ENCODE measurements at places on chromosomes 1 and 21.

GRCh38 chr1:246213502-246213901, 293.6 kb downstream of the SMYD3 start:
- no peak for DNase-seq

DNA sequence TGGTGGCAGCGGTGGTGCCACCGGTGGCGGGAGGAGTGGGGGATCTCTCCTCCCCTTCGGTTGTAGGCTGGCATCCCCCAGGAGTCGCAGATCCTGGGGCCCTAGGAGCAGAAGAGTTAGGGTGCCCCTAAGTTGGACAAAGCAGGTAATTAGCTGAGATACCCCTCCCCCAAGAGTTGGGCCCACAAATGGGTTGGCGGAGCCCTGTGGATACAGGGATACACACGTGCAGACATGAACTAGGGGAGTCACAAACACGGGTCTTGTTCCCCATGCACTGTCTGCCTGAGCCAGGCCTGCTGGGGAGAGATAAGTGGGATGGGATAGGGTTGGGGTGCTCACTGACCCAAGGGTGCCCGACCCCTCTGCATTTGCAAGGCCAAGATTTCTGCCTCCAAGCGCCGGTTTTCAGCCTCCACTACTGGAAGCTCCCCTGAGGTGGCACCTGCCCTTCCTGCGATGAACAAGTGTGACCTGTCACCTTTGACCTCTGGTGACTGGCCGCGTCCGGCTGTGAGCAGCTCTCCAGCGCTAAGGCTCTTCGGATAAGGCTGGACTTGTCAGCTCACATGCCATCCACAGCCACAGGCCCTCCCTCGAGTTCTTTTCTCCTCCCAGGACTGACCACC, 1.8 kb downstream of the CCDC17 start:
- DNase-seq, result no peak

- no peak for DNase-seq
These were observed 548.9 kb downstream of the NUF2 start for GRCh38 chr1:163870666-163871065.

- no peak for DNase-seq
These were observed 14.7 kb downstream of the LYPLAL1 start for GRCh38 chr1:219188331-219188803.

GRCh38 chr1:197467881-197468280, 199.8 kb downstream of the CRB1 start:
- DNase-seq, result no peak

DNA sequence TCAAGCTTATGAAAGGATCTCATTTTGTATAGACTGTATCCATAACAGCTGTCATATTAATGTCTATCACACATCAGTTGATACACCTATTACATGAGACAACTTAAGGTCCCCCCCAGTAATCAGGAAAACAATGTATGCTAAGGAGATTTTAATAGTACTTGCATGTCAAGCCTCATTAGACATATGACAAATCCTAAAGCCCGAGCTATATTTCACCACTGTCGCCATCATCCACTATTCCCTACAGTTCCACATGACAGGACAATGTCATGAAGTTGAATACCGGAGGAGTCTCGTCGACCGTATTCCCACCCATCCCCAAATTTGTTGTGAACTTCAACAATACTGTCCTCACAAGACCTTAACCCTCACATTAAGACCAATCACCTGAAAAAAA, 3.4 kb downstream of the HMGN1 start:
- DNase-seq, result no peak

GRCh38 chr1:64137412-64137803, 66.0 kb upstream of the UBE2U start:
- no peak for DNase-seq

DNA sequence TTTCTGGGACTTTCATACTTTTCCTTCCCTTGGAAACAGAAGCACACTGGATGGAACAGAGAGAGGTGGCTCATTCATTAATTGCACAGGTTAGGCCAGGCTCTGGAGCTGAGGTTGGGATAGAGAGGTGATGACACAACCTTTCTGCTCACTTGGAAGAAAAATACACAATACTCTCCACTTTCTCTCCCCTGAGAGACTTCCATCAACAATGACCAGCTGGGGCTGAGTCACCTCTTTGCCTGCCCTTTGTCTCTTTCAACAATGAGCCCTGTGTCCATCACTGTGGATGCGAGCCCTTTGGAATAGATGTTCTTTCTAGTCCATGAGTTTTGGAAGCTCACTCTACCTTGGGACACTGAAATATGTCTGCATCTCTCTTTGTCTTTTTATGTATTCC, 43.1 kb downstream of the ATP2B4 start:
- DNase-seq, result no peak

DNA sequence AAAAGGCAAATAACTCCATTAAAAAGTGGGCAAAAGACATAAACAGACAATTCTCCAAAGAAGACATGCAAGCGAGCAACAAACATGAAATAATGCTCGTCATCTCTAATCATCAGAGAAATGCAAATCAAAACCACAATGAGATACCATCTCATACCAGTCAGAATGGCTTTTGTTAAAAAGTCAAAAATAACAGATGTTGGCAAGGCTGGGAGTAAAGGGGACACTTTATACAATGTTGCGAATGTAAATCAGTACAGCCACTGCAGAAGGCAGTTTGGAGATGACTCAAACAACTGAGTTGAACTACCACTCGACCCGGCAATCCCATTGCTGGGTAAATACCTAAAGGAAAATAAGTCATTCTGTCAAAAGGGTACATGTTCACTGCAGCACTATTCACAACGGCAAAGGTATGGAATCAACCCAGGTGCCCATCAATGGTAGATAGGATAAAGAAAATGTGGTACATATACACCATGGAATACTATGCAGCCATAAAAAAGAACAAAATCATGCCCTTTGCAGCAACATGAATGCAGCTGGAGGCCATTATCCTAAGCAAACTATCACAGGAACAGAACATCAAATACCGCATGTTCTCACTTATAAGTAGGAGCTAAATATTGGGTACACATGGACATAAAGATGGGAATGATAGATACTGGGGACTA, 25.9 kb downstream of the TSPAN2 start:
- no peak for DNase-seq

- DNase-seq, result no peak
These were observed 8.4 kb downstream of the GSTM3 start for GRCh38 chr1:109732390-109732881.

DNA sequence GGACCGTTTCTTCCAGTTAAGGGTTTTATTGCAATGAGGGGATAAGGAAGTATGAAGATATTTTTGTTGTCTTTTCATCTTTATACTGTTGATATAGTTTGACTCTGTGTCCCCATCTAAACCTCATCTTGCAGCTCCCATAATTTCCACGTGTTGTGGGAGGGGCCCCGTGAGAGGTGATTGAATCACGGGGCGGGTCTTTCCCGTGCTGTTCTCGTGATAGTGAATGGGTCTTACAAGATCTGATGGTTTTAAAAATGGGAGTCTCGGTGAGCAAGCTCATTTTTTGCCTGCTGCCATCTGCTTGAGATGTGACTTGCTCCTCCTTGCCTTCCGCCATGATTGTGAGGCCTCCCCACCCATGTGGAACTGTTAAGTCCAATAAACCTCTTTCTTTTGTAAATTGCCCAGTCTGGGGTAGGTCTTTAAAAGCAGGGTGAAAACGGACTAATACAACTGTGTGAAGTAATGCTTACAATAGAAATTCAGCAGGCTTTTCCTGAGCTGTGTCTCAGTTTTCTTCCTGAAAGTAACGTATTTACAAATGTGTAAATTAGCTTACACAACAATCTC, 377.3 kb downstream of the SIPA1L2 start:
- no peak for DNase-seq

DNA sequence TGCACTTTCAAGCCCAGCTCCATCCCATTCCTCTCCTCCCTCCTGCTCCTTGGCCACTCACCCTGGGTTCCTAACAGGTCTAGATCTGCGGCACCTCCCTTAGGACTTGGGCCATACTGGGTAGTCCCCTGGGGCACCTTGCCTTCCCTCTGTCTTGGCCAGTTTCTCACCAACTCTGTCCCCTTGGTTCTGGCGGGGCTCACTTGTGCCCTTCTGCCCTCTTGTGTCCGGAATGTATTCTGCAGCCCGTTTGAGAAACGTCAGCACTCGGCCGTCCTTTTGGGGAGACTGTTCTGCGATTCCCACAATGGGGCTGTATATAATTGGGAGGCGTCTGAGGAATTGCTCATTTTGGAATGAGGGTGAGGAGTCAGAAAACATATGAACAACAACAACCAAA, 162.4 kb downstream of the ZSCAN20 start:
- no peak for DNase-seq

GRCh38 chr1:225654277-225654597, 1.3 kb upstream of the ENAH start:
- no peak for DNase-seq

DNA sequence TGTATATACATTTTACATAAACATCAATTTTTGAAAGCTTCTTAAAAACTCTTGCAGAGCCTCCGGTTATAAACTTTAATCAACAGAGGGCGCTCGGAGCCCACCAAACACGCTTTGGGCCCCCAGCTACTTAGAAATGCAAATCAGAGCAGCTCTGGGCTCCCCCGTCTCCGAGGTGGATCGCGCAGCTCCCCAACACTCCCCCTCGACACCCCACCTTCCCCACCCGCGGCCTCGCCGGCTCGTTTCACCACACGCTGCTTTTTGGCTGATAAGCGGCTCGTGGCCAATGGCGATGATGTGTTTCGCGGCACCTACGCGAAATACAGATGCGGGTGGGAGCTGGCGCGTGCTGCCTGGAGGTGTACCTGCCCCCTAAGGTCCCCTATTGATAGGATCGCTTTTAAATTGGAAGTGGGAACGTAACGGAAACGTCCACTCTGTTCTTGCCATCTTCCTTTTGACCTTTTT, 1.7 kb upstream of the KIF26B start:
- DNase-seq, result no peak

DNA sequence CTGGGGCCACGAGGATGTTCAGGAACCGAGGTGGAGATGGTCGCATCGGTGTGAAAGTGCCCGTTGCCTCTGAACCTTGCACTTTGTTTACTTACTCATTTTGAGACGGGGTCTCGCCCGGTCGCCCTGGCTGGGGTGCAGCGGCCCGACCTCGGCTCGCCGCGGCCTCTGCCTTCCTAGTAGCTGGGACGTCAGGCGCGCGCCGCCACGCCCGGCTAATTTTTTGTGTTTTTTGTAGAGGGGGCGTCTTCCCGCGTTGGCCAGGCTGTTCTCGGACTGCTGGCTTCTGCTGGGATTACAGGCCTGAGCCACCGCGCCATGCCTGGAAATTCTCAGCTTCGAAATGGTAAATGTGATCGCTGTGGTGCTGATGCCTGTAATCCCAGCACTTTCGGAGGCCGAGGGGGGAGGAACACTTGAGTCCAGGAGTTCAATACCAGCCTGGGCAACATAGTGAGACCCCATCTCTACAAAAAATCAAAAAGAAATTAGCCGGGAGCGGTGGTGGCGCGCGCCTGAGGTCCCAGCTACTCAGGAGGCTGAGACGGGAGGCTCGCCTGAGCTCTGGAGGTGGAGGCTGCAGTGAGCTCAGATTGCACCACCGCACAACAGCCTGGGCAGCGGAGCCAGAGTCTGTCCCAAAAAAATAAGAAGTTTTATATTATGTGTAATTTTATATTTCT, 684 bp upstream of the MRPL20 start:
- DNase-seq, result no peak

DNA sequence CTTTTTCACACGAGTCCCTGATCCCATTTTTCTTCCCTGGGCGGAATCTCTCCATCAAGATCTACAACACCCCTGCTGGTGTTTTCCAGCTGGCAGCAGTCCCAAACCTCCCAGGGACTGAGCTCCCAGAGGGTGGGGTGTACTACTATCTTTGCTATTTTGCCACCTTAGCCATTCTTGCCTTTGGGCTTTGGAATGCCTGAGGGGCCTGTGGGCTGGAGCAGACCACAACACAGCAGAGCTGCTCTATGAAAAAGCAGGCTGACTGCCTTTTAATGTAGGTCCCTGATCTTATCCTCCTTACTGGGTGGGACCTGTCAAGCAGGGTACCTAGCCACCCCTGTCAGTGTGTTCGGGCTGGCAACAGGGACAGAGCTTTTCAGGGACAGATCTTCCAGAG, 91.9 kb downstream of the KCNT2 start:
- no peak for DNase-seq

- DNase-seq, result no peak
These were observed 3.3 kb downstream of the AKT3 start for GRCh38 chr1:243846761-243847160.

DNA sequence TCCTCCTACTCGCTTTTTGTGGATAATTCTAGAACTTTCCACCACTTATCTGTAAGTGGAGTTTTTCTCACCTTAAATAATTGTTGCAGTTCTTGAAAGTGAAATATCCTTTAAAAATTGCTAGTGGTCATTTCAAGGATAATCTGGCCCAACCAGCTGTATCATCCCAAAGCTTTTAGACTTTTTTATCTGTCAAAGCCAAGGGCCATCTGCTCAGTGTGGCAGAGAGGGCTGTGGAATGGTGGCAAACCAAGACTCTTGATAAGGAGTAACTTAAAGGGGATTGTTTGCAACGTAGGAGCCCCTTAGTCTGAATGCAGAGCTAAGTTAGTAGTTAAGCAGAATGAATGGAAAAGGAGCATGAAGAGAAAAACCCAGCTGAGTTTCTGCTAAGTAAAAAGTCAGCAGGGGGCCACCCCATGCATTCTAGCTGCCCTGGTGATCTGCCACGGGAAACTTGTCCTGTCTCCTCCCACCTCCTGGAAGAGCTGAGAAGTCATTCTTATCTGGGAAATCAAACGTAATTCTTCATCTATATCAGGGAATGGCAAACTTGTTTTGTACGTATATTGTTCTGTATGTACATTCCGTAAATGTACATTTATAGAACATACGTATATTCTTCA, 169.3 kb downstream of the PRDM2 start:
- DNase-seq, result no peak

DNA sequence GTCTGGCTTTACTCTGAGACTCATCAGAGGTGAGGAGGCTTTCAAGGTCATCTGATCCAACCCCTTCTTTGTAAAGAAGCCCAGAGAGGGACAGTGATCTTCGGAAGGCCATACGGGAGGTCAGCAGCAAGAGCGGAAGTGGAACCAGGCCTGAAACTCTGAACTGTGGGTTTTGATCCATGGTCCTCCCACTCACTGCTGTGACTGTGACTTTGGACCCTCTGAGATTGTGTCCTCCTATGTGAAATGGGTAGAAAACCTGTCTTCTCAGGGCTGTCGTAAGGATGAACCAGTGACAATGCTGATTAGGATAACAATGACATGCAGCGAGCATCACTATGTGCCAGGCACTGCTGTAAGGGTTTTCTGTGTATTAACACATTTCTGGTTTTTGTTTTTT, 9.8 kb upstream of the DDOST start:
- DNase-seq, result no peak

DNA sequence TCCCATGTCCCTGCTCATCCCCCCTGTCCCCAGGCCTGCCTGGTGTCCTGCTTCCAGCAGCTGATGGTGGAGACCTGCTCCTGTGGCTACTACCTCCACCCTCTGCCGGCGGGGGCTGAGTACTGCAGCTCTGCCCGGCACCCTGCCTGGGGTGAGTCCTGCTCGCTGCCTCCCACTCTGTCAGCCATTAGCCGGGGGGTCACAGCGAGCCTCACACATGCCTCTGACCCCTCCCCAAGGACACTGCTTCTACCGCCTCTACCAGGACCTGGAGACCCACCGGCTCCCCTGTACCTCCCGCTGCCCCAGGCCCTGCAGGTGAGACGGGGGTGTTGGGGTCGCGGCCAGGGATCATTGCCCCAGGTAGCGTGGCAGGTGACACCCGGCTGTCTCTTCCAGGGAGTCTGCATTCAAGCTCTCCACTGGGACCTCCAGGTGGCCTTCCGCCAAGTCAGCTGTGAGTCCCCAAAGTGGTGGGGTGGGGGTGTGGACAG, 10.0 kb downstream of the SCNN1D start:
- DNase-seq, result peak; percentile 41

Data from activated CD4-positive, CD25-positive, alpha-beta regulatory T cell (primary cell).